Astrocyte of the hippocampus (primary cell): ENCODE measurements at places on chromosomes 2 and 18.
A peak's percentile ranks its signal among the peaks of the same experiment; 100 is the strongest.

- no peak for DNase-seq
These were observed 430 bp downstream of the BIN1 start for GRCh38 chr2:127106457-127106990.

DNA sequence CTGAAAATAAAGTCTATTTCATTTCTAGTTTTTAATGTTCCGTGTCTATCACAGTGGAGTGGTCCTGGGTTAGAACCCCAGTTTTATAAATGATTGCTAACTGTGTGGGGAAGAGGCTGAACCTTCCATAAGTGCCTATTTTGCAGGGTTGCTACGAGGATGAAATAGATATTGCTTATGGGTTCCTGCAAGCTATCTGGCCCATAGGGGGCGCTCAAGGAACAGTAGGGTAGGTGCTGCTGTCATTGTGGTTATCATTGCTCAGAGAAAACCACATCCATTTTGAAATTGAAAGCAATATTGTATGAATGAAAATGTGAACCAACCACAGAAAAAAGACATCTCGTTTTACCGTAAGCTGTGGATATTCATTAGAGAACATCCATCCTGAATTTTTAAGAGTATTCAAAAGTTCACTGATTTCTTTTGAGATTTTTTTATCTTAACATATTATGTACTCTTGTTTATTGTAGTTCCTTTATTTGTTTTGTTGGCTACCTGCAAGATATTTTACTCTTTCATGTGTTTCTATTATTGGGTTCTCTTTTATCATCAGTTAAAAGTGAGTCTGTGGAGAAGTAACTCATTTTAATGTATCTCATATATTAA is 261.6 kb downstream of the NAPG start:
- DNase-seq = peak; percentile 64

GRCh38 chr18:77071711-77072292 is 60.8 kb downstream of the MBP start:
- peak; percentile 88 for DNase-seq

- no peak for DNase-seq
These were observed 725.1 kb downstream of the EPHA4 start for GRCh38 chr2:220847006-220847405.

- DNase-seq = peak; percentile 63
These were observed 868 bp downstream of the HSBP1L1 start for GRCh38 chr18:79965119-79965902.

DNA sequence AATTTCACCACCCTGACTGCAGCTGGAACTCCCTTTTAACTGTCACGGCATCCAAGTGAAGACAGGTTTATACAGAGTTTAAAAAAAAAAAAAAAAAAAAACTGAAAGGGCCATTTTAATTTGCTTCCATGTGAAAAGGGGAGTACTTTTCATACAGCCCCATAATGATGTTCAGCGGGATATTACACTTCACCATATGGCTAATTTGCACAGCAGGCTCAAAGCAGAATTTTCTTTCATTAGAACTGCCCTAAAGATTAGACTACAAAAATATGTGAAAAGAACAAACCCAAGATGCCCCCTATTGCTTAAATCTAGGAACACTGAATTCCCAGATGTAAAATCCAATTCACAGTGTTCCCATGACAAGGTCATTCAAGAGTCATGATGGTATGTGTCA is 301.8 kb downstream of the EXOC6B start:
- no peak for DNase-seq

DNA sequence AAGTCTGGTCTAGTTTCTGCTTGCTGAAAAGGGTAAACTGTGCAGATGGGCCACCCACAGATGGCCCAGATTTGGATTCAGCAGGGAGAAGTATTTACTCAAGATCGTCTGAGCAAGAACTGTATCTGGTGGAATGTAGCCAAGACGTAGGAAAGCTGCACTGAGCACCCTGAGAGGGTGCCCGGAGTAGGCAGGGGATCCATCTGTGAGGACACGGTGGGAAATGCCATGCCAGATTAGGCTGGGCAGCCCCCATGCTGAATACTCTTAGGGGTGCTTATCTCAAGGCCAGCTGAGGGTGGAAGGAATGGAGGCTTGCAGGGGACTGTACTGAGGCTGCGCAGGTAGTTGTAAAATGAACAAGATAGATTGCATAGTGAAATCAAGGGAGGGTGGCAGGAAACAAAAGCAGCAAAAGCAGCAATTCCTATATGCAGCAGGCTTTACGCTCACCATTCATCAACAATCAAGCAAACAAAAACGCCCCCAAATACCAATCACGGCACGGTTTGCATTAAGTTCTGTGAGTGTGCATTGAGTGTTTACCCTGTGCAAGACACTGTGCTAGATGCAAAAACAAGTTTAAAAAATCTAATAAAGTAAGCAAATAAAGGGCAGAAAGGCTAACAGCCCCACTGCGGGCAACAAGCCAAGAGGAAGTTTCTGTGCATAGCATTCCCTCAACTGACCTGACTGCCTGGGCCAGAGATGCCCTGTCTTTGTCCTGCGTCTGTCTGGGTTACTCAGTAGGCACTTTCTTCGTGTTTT is 32.2 kb upstream of the LPIN2 start:
- no peak for DNase-seq

DNA sequence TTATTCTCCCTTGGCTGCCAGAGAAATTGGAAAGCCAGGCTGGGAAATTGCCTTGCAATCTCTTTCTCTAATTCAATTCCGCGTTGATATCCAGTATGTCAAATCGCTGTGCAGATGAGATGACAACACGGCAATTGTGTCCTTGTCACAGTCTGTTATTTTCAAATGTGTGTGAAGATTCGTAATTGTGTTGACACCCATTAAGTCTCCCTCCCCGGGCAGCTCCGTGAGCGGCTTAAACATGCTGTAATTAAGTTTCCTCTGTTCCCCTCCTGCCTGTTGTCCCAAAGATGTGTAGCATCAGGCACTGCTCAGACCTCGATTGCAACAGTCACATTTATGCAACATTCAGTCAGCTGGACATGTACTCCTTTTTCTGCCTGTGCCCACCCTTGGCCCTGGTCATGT is 209.5 kb downstream of the LPIN1 start:
- no peak for DNase-seq
